HFFc6 (cell line): ENCODE measurements at places on chromosomes 2 and 18. TPM values are rescaled to one million over a fixed set of nuclear protein-coding genes. Genes with fewer than 3 reads are reported as not detected.

MPPE1 gene
- total RNA-seq: 23.0 to 29.7 TPM (median 28.2 TPM) in 3 replicates

- DNase-seq: peak; percentile 96
Observed at GRCh38 chr2:117856415-117857210, 42.1 kb downstream of the DDX18 start.

- DNase-seq: no peak
Observed at GRCh38 chr2:20594957-20595356, 55.9 kb downstream of the HS1BP3 start.

DNA sequence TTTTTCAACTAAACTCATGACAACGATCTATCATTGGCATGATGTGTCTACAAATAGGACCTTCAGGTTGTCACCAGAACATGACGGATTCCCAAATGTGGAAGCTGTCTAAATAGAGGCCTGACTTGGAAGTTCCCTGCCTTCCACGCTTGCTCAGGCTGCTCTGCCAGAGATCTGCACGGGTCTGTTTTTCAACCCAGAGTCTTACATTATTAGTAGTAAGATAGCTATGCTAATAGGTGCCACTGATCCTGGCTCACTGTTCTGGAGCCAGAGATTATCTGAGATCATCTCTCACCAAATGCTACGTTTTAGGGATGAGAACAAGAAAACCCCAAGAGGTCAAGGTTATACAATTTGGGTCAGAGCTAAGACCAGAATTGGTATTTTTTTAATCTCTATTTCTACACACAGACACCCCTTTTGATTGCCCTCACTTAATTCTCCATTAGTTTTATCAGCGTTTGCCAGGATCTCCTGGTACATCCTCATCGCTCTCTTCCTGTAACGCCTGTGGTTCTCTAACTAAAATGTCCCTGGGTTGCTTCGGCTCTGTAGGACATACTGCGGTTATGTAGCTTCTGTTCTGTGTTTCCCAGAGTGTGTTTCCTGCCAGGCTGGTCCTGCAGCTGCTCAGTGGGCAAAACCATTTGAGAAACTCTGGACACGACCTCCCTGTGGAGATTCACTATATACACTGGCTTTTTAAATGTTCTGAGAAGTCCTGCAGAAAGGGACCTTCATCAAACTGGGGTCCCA is 5.7 kb downstream of the CDC42EP3 start:
- DNase-seq: no peak

RAD51AP2 gene
- not detected in 2 replicates for total RNA-seq

- DNase-seq: no peak
Observed at GRCh38 chr2:69202327-69202726, 184.7 kb downstream of the GFPT1 start.

DNA sequence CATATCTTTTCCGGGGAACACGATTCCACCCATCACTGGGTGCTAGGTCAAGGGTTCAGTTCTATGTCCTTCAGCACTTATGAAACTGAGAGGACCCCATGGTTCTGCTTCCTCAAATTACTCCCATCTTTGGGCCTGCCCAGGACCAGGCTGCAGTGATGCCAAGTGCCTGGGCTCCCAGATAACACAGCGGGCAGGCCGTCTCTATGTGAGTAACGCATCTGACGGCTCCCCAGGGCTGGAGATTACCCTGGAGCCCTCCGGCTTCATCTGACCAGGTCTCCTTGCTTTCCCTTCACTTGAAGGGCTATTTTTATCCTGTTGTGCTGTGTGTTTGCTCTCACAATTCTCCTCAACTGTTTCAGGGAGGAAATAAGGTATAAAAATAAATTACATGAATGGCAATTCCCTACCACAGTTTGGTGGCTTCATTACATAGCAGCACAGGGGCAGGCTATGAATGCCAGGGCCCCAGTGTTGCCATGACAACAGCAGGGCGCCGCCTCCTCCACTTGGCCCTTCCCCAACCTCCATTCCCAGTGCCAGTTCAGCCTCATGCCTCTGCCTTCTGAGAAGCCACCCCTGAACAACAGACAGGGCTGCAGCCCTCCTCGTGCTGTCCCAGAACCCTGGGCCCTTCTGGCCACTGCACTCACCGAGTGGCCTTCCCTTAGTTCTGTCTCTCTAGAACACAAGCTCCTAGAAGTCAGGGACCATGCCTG is 25.4 kb upstream of the TMEM131 start:
- DNase-seq: no peak

NXPH2 gene
- not detected in 3 replicates for total RNA-seq

DNA sequence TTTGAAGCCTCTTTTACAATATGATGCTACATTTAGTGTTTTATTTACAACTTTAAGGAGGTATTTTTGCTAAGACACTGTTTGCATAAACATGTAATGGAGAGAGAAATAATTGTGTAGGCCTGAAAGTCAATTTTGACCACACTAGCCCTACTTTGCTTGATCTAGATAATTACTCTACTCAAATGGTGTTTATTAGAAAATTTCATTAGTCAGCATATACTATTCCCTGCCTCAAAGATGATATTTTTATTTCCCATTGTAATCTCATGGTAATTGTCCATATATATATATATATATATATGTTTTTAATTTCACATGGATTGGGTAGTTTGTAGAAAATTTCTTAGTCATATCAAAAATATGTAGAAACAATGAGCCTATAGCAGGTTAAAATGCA is 632.2 kb downstream of the SATB2 start:
- no peak for DNase-seq

FZD7 gene
- 111 and 134 TPM in 2 replicates for total RNA-seq

UCN gene
- total RNA-seq: 0.39 to 0.88 TPM (median 0.62 TPM) in 3 replicates

- DNase-seq: no peak
Observed at GRCh38 chr2:24858996-24859395, 61.0 kb downstream of the ADCY3 start.

C1GALT1C1L gene
- total RNA-seq: not detected in 2 replicates

AP1S3 gene
- total RNA-seq: 7.5 to 9.6 TPM (median 9.5 TPM) in 3 replicates

TBR1 gene
- not detected in 3 replicates for total RNA-seq

PSTPIP2 gene
- 7.8 and 8.3 TPM in 2 replicates for total RNA-seq

ZBTB7C gene
- not detected in 3 replicates for total RNA-seq

DNA sequence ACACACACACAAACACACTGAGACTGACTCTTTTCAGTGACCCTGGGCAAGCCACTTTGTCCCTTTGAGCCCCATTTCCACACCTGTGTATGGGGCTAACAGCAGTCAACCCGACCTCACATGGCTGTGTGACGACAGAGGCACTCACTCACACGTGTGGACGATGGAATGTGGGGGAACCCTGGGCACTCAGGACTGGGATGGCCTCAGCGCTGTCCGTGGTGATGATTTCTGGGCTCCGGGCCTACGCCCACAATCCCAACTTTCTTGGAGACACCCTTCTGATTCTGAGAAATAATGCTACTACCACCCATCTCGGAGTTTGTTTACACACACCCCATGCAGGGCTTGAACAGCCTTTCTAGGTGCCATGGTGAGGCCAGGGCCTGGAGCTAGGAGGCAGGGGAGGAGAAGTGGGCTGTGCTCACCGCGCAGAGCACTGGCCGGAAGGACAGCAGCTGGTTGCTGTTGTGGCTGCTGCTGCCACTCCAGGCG is 1.5 kb downstream of the CRYBA2 start:
- DNase-seq: peak; percentile 44

DNA sequence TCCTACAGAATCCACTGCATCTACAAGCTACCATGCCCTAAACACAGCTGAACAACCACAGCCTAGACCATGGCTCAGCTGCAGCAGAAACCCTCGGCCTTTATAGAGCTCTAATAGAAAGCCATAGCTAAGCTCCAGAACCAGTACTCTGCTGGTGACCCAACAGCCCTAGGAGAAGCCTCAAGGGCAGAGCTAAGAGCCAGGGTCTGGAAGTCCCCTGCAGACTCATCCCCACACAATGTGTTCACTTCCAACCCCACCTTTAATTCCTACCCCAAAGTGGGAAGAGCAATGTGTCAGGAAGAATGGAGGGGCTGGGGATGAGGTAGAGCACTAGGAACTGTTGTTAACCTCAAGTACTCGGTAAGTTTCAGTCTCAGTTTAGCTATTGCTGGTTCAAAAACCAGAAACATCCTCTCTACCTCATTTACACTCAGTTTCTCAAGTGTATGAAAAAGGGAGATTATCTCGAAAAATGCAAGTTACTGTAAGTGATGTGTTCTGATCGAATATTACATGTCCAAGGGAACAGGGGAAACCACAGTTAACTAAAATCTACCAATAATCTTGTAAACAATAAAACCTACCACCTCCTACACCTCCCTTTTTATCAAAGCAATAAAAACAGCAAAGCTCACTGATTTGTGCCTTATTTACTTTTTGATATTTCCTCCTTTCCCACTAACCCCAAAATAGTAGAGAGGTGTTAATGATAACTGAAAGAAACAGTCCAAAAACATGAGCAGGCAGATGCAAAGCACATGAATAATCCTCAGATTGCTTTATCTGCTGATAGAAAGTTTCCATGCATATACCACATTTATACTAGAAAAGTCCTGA is 36.2 kb downstream of the THADA start:
- DNase-seq: no peak

- DNase-seq: no peak
Observed at GRCh38 chr2:31547485-31547884, 33.3 kb downstream of the SRD5A2 start.

DNA sequence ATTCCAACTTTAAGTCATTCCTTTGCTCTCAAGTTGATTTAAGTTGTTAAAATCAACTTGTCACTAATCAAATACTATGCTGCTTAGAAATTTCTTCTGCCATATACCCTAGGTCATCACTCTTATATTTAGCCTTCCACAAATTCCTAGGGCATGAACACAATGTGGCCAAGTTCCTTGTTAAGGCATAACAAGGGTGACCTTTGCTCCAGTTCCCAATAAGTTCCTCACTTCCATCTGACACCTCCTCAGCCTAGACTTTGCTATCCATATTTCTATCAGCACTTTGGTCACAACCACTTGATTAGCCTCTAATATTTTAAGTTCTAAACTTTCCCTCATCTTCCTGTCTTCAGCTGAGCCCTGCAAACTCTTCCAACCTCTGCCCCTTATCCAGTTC is 9.9 kb upstream of the TMEM37 start:
- DNase-seq: no peak

LYPD6B gene
- 18.3 and 79.1 TPM in 2 replicates for total RNA-seq

DNA sequence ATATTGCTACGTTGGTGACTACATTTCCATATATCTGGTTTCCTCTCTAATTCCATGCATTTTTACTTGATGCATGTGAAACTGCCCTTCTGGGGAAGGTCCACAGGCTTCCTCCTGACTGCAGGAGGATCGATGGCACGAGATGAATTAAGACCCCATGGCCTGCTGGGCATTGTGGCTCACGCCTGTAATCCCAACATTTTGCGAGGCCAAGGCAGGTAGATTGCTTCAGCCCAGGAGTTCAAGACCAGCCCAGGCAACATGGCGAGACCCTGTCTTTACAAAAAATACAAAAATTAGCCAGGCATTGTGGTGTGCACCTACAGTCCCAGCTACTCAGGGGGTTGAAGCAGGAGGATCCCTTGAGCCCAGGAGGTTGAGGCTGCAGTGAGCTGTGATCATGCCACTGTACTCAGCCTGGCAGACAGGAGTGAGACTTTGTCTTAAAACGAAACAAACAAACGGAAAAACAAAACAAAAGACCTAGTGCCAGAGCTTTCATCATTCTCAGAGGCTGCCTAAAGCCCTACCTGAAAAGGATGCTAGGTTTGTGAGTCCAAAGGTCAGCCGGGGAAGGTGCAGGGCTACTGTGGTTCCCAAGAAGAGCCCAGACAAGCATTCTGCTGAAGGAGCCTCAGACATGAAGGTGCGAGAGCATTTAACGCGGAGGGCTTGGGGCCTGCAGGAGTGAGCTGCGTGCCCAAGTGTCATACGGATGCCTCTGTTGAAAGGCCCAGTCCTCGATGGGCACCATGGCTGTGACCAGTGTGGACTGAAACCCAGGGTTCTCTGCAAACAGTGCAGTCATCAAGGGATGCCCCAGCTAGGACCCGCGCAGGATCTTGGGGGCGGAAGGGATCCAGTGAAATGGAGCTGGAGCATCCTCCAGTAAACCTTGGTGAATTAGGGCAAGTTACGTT is 21.6 kb downstream of the GPR55 start:
- no peak for DNase-seq

ANKRD30B gene
- total RNA-seq: 0.10 TPM in 1 of 3 replicates, not detected in the others

DNA sequence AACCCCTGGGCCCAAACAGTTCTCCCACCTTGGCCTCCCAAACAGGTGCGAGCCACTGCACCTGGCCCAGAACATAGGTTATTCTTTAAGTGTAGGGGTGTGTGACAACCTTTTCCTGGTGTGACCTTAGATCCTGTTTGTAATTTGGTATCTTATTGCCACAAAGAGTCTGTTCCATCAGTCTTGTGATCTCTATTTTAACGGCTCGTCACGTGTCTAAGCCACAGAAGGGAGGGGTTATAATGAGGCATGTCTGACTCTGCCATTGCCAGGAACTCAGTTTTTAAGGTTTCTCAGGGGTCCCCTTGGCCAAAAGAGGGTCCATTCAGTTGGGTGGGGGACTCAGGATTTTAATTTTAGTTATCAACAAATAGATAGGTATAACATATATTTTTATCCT is 4.4 kb upstream of the ALS2 start:
- no peak for DNase-seq

GRCh38 chr2:71001981-71002570 is 7.4 kb upstream of the TEX261 start:
- no peak for DNase-seq

GRCh38 chr2:164220265-164220664 is 401.0 kb downstream of the GRB14 start:
- DNase-seq: no peak

DNA sequence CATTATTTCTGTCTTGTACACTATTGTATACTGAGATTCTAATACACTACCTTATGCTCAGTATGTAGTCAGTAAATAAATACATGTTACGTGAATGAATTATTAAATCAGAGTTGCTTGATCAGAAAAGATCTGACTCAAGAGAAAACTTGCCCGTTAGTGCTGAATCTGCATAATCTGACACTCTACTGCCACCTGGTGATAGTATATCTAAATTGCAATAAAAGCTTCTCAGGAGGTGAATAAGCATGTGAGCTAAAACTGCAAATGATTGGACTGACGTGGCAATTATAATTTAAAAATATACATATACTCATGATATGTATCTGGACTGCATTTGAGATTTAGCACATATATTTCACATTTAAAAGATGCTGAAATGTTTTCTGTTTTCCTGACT is 70.4 kb downstream of the KIAA1328 start:
- peak; percentile 39 for DNase-seq

DNA sequence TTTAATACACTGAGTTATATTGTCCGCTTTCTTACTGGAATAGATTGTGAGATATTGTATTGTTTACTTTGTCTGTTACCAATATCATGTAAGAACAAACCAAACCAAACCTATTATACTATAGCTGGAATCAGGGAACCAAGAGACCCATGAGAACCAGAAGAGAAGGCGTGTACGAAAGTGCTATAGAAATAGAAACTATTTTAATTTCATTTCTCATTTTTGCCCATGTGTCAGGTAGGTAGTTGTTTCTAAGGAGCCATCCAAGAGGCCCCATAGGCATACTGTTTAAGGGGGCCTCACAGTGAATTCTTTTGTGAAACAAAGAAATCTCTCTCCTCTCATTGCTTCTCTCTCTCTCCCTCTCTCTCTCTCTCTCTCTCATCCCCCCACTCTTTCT is 363.6 kb downstream of the RNF144A start:
- DNase-seq: no peak

FBXO41 gene
- total RNA-seq: 0.88 to 1.7 TPM (median 0.93 TPM) in 3 replicates

LHCGR gene
- not detected in 3 replicates for total RNA-seq
